Left lung (tissue), 14 donors: ENCODE measurements at places on chromosomes 16 and 17. TPM values are rescaled to one million over a fixed set of nuclear protein-coding genes. Genes with fewer than 3 reads are reported as not detected.

The KRTAP17-1 gene
- total RNA-seq: not detected

The SLC12A3 gene
- not detected for total RNA-seq

The ZG16 gene
- total RNA-seq: not detected

The LAT gene
- total RNA-seq: 5.8 TPM

The CEP131 gene
- 7.7 TPM for total RNA-seq

The FOXL1 gene
- total RNA-seq: 0.99 TPM

The ASIC2 gene
- 0.09 TPM for total RNA-seq

The KRTAP9-4 gene
- not detected for total RNA-seq

The DBNDD1 gene
- 20.6 TPM for total RNA-seq

The MAF gene
- total RNA-seq: 60.8 TPM

The KRTAP2-1 gene
- not detected for total RNA-seq

The IKZF3 gene
- total RNA-seq: 6.6 TPM

The KLHL10 gene
- total RNA-seq: not detected
